ENCODE measurements at places on chromosomes 4 and X. TPM values are rescaled to one million over a fixed set of nuclear protein-coding genes. Genes with fewer than 3 reads are reported as not detected.

Gene MSX1
- total RNA-seq = 4.8 TPM

Gene CCNI
- total RNA-seq = 54.6 TPM

Gene SPACA5
- not detected for total RNA-seq

Gene PRDM8
- total RNA-seq = 0.27 TPM

Gene ASIC5
- not detected for total RNA-seq

Gene SCML2
- total RNA-seq = 6.6 TPM

Gene GBA3
- not detected for total RNA-seq

Gene GYPA
- not detected for total RNA-seq

Gene DRP2
- total RNA-seq = 0.06 TPM

Gene QDPR
- total RNA-seq = 52.7 TPM

Gene CYBB
- not detected for total RNA-seq

Gene MMAA
- total RNA-seq = 0.87 TPM

Gene DLG3
- total RNA-seq = 3.7 TPM

Gene PDE5A
- 0.43 TPM for total RNA-seq

Gene RELL1
- total RNA-seq = 10.3 TPM

Gene EGF
- 0.33 TPM for total RNA-seq

Gene ASB11
- not detected for total RNA-seq

Gene ADH7
- not detected for total RNA-seq

Gene NBDY
- 52.1 TPM for total RNA-seq

Gene EMCN
- not detected for total RNA-seq

Gene MGAT4D
- total RNA-seq = not detected

Gene AKAP14
- not detected for total RNA-seq

Gene STARD8
- total RNA-seq = 1.8 TPM

Gene CT45A1
- total RNA-seq = not detected

Gene PABPC4L
- 0.03 TPM for total RNA-seq

Gene PLAC1
- 0.75 TPM for total RNA-seq

Gene NMU
- 1.0 TPM for total RNA-seq

Gene SAGE1
- total RNA-seq = 0.07 TPM

Gene LGI2
- 0.07 TPM for total RNA-seq

Gene SEC31A
- total RNA-seq = 85.8 TPM

Gene EDA
- 0.41 TPM for total RNA-seq

Gene TCEAL9
- total RNA-seq = 93.4 TPM

Gene TDO2
- total RNA-seq = 0.38 TPM

Gene CENPVL1
- total RNA-seq = not detected

Gene VCX2
- total RNA-seq = not detected

Gene PDCL2
- total RNA-seq = not detected

Gene TBCK
- total RNA-seq = 2.2 TPM

Gene OTC
- not detected for total RNA-seq

Gene IL2
- not detected for total RNA-seq

Gene MAGEA2
- 0.16 TPM for total RNA-seq

Gene NLGN3
- 0.84 TPM for total RNA-seq

Gene PYURF
- total RNA-seq = 80.7 TPM

Gene C4orf54
- total RNA-seq = not detected

Gene PAGE2B
- not detected for total RNA-seq

Gene SSX4
- not detected for total RNA-seq

Gene HHIP
- total RNA-seq = 0.78 TPM

Gene BEX1
- not detected for total RNA-seq

Measured in A549 treated with GW870086 at 1 μM for 4 hours (cell line).